ENCODE measurements at places on chromosomes 4 and X.

GRCh38 chrX:19046343-19047215 lies 62.7 kb upstream of the PHKA2 start:
- DNase-seq, result peak; percentile 18

DNA sequence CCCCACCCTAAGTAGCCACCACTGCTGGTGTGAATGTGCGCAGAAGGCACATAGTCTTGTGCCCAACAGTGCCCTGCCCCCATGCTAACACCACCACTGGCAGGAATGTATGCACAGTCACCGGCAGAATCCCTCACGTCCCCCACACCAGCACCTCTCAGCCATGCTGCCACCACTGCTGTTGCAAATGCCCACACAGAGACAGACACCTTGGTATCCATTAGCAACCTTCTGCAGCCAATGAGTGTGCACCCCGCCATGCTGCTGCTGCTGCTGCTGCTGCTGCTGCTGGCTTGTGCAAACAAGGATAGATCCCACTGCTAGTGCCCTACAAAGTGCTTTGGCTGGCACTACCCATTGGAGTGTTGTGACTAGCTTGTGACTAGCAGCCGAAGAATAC lies 52.4 kb upstream of the MMAA start:
- no peak for DNase-seq

DNA sequence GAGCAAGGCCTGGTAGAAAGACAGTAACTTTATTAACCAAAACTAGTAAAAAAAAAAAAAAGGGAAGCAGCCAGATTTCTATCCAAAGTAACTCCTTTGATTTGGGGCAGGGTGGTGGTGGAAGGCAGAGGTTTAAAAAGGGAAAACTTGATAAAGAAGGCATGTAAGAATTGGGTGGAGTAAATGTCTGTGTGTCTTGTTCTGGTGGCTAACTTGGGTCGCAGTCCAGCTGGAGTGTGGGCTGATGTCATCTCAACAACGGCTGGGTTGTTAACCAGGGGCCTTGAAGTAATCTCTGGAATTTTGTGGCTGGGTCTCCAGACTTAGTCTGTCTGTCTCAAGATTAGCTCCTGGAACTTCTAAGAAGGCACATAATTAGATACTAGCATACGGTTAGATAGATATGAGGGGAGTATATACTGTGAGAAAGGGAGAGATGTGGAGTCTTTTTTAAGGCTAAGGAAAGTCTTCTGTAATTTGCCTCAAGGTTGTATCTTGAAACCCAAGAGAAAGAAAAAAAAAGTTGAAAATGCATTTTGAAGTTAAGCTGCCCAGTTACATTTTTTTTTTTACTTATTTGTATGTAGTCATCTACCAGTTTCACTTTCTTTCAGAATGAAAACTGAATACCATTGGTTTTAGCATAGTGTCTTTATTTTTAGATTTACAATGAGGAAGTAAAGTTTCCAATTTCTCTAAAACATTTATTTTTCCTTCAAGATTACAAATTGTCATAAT lies 48.3 kb downstream of the MTHFD2L start:
- no peak for DNase-seq

- no peak for DNase-seq
These were observed 59.1 kb upstream of the GRPEL1 start for GRCh38 chr4:7126981-7127380.

GRCh38 chr4:57205580-57205979 lies 95.4 kb upstream of the IGFBP7 start:
- no peak for DNase-seq

GRCh38 chr4:52299120-52299519 lies 248.0 kb downstream of the SPATA18 start:
- DNase-seq, result no peak

DNA sequence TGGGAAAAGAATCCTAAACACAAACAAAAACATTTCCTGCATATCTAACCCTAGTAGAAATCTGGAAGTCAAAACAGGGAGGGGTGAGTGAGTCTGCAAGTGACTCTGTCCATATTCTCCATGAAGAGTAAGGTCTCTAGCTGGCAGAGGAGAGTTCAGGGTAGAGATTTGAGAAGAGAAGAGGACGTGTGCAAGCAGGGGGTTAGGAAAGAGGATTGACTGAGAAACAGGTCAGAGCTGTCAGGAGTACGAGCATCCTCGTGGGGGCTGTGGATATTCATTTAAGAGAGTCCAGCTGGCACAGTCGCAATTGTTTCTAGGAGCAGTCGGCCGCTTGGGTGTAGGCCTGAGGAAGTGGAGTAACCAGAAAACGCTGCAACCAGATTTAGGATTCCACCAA lies 27.9 kb downstream of the PROM1 start:
- DNase-seq, result no peak

GRCh38 chr4:54513204-54513603 lies 144.6 kb upstream of the KIT start:
- DNase-seq, result peak; percentile 66

- DNase-seq, result no peak
These were observed 49.5 kb downstream of the CAMK2D start for GRCh38 chr4:113711883-113712662.

GRCh38 chr4:86613734-86614133 lies 19.6 kb downstream of the PTPN13 start:
- no peak for DNase-seq

All from epithelial cell of prostate (primary cell).